Muscle of back (tissue), 13 donors: ENCODE measurements at places on chromosomes 6 and 20.
A peak's percentile ranks its signal among the peaks of the same experiment; 100 is the strongest.

DNA sequence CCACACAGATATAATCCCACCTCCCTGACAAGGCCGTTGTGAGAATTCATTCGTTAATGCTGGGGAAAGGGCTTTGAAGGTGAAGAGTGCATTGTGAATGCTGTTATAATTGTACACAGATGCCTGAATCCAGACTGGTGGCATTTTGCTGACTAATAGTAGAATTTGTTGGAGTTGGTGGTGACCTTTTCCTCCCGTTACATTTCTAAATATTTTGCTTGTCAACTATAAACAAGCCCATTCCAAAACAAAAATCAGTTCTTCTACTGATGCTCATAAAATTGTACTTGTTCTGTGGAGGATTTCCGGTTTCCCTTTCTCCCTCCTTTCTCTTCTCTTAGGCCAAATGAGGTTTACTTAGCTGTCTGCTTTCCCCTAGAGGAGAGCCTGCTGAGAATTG lies 253.1 kb upstream of the SUPT3H start:
- DNase-seq, result no peak

- no peak for DNase-seq
Measured at GRCh38 chr6:39303425-39304153, 10.6 kb downstream of the KCNK17 start.

DNA sequence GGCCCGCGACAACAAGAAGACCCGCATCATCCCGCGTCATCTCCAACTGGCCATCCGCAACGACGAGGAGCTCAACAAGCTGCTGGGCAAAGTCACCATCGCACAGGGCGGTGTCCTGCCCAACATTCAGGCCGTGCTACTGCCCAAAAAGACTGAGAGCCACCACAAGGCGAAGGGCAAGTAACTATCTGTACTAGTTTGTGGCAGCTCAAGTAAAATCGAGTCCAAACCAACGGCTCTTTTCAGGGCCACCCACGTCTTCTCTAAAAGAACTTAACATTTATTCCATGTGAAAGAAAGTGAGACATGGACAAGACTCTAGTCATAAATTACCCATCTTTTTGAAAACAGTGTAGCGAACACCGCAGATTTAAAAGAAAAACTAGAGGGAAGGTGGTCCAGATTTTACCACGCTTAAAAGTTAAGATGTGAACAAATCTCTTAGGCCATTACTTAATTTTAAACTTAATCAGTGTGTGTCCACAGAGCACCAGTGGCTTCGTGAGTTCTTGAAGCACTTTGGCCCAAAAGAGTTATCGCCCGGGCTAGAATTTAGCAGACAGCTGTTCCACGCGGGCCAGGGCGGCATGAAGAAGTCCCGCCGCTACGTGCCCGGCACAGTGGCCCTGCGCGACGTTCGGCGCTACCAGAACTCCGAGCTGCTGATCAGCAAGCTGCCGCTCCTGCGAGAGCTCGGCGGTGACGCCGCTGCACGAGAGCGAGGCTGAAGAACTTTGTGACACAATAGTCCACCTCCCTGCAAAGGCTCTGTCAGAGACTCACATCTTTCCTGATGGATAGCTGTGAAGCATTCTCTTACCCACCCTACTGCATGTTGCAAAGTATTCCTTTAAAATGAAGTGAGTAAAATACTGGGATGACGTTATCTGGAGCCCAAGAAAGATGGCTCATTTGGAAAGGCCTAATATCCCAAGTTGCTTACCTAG lies 113.9 kb upstream of the PRSS16 start:
- DNase-seq, result peak; percentile 70

DNA sequence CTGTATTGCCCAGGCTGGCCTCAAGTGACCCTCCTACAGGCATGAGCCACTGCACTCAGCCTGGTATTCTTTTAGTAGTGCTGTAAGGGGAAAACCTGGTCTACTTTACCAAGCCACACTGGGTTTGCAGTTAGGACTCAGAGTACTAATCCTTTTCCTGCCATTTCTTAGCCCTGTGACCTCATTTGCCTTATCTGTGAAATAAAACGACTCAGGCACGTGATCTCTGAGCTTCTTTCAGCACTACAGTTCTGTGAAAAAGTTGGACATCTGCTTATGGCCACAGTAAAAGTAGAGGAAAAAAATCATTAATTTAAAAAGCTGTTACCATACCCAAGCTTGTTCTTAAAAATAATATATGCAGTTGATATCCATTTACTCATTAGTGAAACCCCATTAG lies 1007.5 kb downstream of the KIF16B start:
- no peak for DNase-seq

DNA sequence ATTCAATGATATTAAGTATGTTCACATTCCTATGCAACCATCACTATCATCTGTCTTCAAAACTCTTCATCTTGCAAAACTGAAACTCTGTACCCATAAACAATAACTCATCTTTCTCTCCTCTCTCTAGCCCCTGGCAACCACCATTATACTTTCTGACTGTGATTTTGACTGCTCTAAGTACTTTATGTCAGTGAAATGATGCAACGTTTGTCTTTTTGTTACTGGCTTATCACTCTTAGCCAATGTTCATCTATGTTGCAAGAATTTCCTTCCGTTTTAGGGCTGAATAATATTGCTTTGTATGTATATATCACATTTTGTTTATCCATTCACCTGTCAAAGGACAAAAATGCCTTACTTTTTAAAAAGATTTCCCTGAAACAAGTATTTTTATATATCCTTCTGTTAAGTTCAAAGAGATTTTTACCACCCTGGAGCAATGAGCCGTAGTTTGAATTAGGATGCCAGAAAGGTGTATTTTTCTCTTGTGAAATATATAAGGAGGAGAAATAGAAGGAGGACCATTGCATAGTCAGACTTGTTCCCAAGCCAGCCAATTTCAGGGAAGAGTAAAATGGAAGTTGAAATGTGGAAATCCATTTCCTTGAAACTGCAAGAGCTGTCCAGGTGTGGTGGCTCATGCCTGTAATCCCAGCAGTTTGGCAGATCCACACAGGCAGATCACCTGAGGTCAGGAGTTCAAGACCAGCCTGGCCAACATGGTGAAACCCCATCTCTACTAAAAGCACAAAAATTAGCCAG lies 4.0 kb upstream of the CGAS start:
- DNase-seq, result no peak

- no peak for DNase-seq
Measured at GRCh38 chr6:42742116-42742894, 3.6 kb downstream of the TBCC start.

DNA sequence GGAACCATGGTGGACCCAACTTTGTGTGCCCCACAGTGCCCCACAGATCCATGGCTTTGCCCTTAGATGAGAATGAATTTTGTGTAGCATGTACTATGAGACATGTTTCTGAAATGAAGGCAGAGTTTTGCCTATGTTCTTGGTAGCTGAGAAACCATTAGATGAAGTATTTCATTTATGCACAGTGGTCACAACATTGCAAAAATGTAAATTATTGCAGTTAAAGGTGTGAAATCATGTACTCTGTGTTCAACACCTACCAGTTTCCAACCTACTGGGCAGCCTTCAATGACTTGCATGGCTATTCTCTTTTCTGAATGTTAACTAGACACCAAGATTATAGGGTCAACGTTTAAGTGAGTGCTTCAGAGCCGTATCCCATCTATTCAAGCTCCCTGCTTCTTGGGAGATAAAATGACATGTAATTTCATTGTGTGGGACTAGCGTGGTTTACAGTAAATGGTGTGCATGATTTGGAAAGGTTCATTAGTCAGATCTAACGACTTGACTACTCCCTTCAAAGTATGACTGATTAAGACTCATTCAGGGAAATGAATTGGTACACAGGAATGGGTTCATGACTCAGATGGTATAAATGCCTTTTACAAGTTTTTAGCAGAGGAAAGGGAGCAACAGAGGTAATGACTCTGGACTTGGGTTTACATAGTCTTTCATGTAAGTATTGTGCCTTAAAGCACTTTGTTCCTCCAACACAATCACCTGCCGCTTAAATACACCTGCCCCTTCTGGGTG lies 106.1 kb upstream of the AKIRIN2 start:
- no peak for DNase-seq

DNA sequence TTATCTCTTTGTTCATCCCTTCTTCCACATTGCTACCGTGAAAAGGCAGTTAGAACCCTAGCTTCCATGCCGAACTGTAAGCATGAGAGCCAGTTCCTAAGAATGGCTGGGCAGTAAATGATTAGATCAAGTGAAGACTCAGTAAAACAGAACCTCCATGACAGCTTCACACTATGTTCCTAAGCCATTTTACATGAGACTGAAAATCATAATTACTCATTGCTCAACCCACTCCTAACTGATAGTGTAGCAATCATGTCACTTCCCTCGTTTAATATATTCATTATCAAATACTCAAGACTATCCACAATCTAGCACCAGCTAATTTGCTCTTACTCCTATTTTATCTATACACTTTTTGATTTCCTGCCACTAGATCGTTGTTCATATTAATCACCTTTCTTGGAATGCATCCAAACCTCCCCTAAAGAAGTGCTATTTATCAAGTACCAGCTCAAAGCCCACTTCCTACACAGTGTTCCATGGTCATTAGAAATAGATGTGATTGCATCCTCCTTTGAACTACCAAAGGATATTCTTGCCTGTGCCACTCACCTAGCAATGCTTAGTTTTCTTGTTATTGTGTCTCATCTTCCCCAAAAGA lies 6.0 kb downstream of the TMEM30A start:
- no peak for DNase-seq

GRCh38 chr20:24698706-24699206 lies 229.3 kb downstream of the SYNDIG1 start:
- no peak for DNase-seq

DNA sequence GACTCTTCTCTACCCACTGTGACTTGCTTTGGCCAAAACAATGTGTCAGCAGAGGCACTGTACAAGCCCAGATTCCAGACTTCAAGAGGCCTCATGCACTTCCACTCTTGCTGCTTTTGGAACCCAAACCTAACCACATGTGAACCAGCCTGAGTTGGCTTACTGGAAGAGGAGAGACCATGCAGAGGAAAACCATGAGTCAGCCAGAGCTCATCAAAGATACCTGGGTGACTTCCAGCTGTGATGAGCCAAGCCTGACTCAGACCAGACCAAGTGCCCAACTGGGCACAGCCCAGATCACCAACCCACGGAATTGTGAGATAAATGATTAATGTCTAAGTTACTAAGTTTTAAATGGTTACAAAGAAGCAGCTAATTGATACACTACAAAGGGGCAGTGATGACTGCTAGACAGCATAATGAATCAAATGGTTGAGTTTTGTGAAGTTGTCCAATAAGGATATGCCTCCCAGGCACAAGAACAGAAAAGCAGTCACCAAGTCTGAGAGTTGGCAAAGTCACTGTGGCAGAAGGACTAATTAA lies 16.2 kb upstream of the BEND6 start:
- peak; percentile 95 for DNase-seq

- no peak for DNase-seq
Measured at GRCh38 chr6:99741092-99741491, 134.5 kb downstream of the PRDM13 start.

DNA sequence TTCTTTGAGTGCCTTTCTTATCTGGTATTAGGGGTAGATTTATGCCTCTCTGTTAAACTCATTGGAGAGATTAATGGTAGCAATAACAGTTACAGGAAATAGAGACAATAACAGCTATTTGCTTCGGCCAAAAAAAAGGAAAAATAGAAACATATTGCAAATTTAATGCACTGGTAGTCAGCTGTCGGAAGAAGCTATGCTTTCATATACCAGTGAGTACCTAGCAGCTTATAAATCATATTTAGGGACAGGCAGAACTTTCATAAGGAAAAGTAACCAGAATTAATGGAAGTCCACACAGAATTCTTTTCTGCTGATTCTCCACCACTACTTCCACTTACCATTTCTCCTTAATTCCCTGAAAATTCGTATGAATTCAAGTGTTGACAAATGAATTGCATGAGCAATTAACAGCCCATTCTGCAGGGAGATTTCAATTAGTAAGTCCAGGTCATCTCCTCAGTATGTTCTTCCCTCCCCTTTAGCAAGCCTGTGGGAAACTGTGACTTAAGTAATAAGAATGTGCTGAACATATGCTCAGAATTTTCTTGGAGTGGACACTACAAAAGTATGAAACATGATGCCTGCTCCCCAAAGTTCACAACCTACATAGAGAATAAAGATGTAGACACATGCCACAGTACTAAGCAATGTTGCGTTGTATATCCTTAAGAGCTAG lies 196.7 kb upstream of the KCNQ5 start:
- DNase-seq, result no peak

- DNase-seq, result no peak
Measured at GRCh38 chr20:35901678-35902544, 52.4 kb downstream of the SCAND1 start.

DNA sequence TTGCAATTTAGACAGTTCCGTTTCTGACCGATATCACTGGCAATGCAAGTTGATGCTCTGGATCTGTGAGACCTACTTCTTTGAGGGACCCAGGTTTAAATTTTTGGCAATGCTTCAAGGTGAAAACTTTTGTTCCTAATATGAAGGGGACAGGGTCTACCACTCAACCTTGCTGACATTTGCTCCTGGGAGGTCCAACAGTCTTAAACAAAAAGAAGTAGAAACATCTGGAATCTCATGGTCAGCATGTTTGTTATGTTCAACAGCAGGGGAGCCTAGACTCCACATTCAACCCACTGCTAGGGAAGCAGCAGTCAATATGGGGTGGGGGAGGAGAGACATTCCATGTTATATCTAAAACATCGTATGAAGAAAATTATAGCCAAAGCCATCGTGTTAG lies 196.4 kb downstream of the SIM1 start:
- DNase-seq, result no peak

- no peak for DNase-seq
Measured at GRCh38 chr6:72420409-72420808, 201.5 kb upstream of the KCNQ5 start.

DNA sequence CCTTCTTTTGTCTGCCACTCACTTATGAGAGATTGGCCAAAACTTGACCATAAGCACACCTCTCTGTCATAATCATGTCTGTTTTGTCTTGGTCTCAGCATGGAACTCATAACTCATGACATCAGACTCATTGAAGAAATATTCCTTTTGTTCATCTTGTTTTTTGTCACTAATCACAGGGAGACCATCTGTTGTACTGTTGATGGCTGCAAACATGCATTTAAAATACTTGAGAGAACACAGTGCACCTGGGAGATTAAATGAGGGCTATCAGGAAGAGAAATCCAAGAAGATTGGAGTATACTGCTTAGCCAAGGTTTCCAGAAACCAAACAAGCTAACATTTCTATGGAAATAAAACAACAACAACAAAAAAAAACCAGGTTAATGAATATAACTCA lies 689.7 kb downstream of the EPM2A start:
- no peak for DNase-seq

GRCh38 chr6:163288066-163288465 lies 126.5 kb upstream of the QKI start:
- no peak for DNase-seq

- DNase-seq, result no peak
Measured at GRCh38 chr6:167720456-167721285, 106.0 kb upstream of the AFDN start.
